Choroid plexus epithelial cell (primary cell): ENCODE measurements at places on chromosomes 4 and X.

GRCh38 chr4:41644288-41644914 lies 104.1 kb downstream of the PHOX2B start:
- DNase-seq, result peak; percentile 61

DNA sequence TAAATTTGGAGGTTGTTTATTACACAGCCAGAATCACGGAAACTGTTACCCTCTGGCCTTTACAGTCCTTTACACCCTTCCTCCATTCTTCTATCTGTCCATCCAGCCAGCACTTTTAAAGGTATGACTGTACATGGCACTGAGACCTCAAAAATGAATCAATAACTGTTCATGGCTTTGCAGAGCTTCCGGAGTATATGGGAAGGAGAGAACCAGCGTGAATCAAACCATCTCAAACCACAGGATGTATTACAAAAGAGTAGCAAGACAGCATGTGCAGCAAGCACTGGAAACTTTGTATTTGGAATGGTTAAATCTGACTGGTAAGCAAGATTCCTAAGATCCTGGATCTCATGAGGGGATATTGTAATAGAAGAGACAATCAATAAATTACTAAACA lies 228.5 kb upstream of the CASK start:
- peak; percentile 10 for DNase-seq

DNA sequence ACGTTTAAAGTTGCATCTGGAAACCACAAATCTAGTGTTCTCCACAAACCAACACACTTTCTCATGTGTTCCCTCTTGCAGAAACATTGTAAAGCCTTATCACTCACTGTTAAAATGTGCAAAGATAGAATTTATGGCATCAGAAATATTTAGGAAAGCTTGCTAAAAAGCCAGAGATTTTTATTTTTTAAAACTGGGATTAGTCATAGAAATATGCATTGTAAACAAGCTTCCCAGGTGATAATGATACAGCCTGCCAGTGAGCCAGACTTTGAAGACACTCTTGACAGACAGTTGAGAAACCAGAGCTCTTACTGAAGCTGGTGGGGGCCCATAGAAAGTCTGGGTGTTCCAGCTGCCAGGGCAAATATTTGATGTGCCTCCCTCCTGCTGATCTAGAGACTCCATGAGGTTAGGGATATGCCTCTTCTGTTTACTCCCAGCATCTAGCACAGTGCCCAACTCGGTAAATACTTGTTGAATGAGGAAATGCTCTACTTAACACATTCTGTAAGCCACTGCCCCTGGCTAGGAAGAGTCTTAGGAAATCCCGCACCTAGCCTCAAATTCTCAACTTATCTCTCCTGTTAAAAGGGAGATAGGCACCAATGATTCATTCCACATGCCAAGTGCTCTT lies 179.0 kb upstream of the RASGEF1B start:
- DNase-seq, result peak; percentile 14

- no peak for DNase-seq
Observed at GRCh38 chrX:48713847-48714246, 17.3 kb downstream of the SUV39H1 start.

DNA sequence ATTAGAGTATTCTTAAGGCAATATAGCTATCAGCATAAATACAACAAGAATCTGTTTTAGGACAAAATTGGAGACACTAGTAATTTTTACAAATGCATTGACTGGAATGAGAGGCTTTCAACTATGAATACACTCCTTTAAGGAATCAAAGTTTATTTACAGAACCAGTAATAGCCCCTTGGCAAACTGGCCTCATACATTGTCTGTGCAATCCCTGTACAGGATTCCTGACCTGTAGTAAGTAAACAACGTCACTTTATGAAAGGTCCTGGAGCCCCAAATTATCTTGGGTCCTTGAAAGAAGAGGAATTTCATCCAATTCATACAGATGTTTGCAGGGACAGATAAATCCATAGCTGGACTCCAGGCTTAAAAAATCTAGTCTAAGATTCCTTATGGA lies 25.4 kb upstream of the CXCL3 start:
- no peak for DNase-seq

DNA sequence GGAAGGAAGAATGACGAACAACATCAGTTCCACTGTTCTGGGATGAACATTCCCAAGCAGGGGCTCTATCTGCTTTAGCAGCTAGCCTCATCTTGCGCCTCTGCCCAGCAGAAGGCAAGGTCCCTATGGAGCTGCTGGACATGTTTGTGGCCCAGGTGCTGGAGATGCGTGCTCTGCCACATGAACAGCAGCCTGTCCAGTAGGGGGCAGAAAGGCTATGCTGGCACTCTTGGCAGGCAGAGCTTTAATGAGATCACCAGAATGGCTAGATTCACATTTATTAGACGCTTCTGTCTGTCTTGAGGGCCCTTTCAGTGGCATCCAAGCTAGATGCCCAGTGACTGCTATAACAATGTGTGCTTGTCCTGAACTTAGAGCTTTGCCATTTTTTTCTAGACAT lies 1826.0 kb downstream of the STIM2 start:
- DNase-seq, result peak; percentile 69

- DNase-seq, result peak; percentile 39
Observed at GRCh38 chrX:37685381-37686359, at the start of gene XK. Gene XK (plus strand): TSS chrX:37685791. CDS start chrX:37685962, 171 bp downstream.

DNA sequence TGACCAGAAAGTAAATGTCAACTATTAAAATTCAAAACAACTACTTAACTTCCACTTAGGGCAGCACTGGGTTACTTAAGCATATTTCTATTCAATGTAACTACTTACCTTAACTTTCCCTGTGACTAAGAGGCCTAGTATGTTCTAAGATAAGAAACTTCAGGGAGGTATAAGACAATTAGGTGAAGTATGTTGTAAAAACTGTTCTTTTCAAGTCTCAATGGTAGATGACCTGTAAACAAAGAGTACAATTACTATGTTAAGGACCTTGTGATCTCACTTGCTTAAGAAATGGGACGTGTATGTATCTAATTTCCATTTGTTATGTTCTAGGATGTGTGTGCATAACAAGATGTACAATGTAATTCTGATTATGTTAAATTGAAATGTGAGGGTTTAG lies 960.5 kb downstream of the CCSER1 start:
- peak; percentile 1 for DNase-seq

DNA sequence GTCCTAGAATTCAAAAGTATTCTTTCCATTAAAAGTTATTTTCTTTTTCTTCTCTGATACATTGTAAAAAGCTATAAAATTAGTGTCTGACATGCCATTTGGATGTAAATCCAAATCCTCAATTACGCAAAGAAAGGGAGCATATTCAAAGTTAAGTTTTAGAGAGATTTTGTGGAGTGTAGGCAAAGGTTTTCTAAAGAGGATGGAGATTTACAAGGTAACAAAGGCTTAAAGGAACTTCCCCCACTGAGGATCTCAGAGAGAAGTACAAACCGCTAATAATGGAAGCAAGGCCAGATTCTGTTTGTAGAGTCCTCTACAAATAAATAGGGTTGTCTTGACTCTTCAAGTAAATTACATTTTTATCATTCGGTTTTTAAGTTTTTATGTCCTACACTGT lies 91.0 kb upstream of the MAPK10 start:
- DNase-seq, result no peak

DNA sequence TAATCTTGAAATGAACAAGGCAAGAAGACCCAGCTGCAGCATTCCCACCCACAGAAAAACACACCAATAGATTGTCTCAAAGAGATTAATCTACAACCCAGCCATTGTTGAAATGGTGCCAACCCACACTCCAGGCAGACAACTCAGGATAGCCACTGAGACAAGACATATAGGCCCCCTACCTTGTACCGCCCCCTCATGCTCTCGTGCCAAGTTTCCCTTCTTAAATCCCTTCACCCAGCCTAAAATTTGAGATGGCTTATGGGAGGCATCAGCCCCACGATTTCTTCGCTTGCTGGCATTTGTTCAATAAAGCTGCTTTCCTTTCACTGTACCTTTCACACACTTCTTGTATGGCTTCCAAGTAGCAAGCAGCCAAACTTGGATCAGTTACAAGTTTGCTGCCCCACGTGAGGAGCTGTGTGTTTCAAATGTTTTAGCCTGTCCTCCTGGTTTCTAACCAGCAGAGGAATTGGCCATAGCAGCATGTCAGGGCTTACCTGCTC lies 1754.1 kb downstream of the C4orf33 start:
- peak; percentile 52 for DNase-seq

- no peak for DNase-seq
Observed at GRCh38 chrX:69151866-69152284, 13.4 kb downstream of the PJA1 start.

GRCh38 chrX:65589304-65589703 lies 54.7 kb upstream of the LAS1L start:
- no peak for DNase-seq

DNA sequence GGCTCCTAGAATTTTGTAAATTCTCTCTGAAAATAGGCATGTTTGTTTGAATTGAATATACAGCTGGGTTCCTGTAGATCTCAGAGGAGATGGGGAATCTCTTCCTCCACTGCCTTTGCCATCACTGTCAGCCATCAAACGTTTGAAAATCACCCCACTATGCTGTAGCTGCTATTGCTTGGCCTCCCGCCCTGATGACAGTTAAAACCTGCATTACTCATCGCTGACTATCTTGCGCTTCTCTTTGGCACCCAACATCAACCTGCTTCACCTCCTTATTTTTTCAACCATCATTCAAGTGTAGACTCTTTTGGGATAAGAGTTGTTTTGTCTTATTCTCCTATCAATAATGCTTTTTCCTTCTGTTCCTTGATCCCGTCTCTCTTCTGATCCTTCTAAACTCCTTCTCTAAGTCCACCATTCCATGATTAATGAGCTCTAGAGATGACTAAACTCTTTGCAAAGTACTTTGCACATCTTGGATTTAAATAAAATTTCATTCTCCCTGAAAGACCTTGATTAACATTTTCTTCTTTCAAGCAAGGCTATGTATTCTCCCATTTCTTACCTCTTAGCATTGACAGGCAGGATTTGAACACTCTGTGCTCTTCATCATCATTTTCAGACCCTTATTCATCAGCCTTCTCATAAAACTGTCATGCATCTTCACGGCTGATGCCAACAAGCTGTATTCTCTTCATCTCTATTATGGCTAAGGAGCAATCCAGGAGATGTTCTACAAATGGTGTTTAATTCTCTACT lies 133.0 kb downstream of the SNCA start:
- DNase-seq, result no peak

DNA sequence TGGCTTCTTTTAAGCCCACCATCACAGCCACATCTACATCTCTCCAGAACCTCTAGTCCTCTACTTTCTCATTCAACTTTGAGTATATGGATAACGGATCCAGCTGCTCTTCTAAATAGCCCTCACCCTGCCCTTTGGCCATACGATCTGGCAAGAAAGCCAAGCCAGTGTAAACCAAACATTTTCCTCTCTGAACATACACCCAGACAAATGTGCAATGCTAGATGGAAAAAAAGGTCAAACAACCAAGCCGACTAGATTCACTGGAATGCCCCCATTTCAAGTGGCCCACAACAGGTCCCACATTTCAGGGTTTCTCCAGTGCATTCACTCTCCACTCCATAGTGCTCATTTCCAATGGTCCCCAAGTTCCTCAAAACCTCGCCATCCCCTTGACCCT lies 24.0 kb downstream of the USP46 start:
- peak; percentile 45 for DNase-seq

- no peak for DNase-seq
Observed at GRCh38 chr4:110501826-110502225, 25.9 kb downstream of the ENPEP start.

GRCh38 chr4:6625256-6625655 lies 15.2 kb upstream of the MRFAP1 start:
- no peak for DNase-seq

DNA sequence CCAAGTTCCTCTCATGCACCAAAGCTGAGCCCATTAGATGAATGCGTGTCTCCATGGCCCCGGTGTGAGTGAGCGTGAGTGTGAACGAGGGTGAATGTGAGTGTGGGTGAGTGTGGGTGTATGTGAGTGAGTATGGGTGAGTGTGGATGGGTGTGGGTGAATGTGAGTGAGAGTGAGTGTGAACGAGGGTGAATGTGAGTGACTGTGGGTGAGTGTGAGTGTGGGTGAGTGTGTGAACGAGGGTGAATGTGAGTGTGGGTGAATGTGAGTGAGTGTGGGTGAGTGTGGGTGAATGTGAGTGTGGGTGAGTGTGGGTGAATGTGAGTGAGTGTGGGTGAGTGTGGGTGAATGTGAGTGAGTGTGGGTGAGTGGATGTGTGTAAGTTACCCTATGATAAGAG lies 1521.8 kb upstream of the TENM3 start:
- DNase-seq, result no peak

DNA sequence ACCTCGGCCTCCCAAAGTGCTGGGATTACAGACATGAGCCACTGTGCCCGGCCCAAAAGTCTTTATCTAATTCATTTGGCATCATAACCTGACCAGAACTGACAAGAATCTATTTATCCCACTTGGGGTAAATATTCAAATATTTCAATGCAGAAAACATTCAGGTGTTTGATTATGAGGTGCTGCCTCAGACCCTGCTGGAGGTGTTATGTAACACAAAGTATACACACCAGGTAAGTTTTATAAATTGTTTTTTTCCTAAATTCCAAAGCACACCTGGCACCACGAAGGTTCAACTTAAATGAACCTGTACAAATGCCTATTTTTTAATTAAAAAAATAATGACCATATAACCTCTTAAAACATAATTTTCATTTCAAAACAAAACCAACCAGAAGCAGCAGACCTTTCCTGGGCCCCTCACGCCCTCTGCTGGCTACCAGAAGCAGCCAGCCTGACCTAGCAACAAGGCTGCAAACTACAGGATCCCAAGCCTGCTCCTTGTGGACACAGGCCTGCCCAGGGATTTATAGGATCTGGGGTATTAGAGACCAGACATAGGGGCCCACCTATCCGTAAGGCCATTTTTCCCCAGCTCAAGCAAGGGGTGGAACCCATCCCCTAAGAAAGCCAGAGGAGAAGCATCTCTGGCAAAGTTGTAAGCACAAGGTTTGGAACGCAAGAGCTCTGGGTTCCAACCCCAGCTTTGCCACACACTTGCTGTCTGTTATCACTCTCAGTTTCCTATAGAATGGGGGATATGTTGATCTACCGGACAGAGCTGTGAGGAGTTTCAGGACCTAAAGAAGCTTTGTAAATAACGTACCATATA lies 11.7 kb downstream of the OTUD5 start:
- DNase-seq, result peak; percentile 66

DNA sequence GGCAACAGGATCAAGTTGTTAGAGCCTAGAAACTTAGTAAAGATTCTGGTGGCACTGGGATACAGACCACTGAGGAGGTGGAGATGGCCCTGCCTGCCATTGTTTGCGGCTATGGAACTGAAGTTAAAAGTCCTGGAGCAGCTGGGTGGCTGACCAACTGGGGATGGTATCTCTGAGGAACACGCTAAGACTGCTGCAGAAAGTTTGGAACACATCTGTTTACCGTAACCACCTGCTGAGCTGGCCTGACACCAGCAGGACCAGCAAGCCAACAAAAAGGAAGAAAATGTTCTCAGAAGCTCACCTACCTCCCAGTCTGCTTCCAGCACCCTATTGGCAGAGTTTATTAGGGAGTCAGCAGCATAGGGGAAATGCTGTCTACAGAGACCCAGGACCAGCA lies 17.4 kb upstream of the PACRGL start:
- peak; percentile 43 for DNase-seq

GRCh38 chrX:53244610-53245009 lies 19.6 kb upstream of the KDM5C start:
- no peak for DNase-seq

- no peak for DNase-seq
Observed at GRCh38 chr4:92506933-92507332, 203.2 kb downstream of the GRID2 start.

GRCh38 chrX:136920001-136920400 lies 39.5 kb upstream of the RBMX start:
- DNase-seq, result peak; percentile 67
